AG10803 (cell line): ENCODE measurements at places on chromosomes 3 and 15.
A peak's percentile ranks its signal among the peaks of the same experiment; 100 is the strongest.

DNA sequence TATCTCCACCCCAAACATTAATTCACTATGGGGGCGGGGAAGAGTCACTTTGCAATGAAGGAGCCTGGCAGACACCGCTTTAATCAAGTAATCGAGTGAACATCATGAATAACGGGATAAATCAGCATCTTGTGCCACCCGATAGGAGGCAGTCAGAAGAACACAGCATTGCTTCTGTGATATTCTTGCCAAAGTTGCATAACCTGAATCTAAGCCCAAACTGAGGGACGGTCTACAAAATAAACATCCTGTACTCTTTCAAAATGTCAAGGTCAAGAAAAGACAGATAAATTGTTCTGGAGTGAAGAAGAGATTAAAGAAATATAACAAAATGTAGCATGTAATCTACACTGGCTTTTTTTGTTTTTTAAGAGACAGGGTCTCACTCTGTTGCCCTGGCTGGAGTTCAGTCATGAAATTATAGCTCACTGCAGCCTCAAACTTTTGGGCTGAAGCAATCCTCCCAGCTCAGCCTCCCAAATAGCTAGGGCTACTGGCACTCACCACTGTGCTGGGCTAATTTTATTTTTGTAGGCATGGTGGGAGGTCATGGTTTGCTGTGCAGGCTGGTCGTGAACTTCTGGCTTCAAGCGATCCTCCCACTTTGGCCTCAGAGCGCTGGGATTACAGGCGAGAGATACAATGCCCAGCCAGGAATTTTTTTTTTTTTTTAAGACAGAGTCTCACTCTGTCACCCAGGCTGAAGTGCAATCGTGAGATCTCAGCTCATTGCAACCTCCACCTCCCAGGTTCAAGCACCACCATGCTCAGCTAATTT, 20.1 kb upstream of the VWA5B2 start:
- no peak for DNase-seq

DNA sequence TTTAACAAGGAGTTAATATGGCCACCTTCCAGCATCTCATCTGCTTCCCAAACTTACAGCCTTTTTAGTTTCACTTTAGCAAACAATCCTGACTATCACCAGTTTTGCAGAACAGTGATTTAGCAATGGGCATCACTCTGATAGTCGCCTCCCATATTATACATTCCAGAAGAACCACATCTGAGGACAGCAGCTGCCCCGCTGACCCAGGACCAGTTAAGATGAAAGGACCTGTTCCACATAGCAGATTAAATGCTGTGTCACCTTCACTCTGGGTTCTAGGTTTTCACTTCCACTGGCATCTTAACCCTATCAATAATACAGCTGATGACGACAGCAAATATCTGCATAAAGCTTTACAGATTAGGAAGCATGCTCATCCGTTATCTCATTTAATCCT, 99.8 kb downstream of the TRIM69 start:
- no peak for DNase-seq

GRCh38 chr3:140529096-140529495, 148.8 kb upstream of the TRIM42 start:
- peak; percentile 4 for DNase-seq

GRCh38 chr3:146594843-146595482, 10.2 kb downstream of the PLSCR5 start:
- peak; percentile 16 for DNase-seq

DNA sequence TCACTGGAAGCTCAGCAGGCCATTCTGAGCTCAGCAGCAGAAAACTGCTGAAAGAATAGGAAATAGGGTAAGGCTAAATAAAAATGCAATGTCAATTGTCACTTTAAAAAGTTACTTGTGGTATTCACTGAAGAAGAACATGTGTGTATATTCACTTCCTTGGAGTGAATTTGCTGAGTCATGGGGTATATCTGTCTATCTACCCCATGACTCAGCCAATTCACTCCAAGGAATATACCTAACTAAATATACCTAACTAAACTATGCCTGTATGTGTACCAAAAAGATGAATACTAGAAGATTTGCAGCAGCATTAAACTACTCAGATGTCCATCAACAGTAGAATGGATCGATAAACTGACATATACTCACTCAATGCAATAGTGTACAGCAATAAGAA, 69.5 kb upstream of the KCNAB1 start:
- DNase-seq, result no peak

DNA sequence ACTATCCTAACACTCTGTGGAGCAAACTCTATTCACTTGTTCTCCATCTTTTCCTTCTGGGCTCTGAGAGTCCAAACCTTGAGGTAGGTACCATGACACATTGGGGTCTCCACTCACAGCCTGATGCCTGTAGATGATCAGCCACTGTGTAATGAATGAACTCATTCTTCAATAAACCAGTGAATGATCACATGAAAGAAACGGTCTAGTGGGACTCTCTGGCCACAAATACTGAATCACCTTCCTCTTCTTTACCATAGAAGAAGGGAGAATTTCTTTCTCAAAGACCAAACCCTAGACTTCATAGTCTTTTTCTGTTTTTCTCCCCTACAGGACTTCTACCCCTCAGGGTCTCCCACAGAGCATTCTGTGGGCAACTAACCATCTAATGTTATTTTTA, 20.5 kb upstream of the ABHD2 start:
- no peak for DNase-seq

- peak; percentile 30 for DNase-seq
Observed at GRCh38 chr15:58415636-58416035, 16.2 kb upstream of the LIPC start.

DNA sequence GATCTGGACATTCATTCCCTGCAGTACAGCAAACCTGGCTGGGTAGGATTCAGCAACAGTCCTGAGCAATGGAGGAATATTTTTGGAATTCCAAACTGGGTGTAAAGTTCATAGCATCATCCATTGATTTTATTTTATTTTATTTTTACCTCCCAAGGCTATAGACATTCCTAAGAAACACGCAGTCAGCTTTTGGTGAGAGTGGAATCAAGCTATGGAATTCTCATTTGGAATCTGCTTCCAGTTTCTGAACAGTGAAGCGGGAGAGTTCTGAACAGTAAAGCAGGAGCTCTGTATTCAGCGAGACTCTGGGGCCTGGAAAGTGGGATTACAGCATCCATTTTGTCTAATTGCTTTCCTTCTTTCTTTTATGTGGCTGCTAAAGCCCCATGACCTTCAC, 1.4 kb upstream of the PDZRN3 start:
- no peak for DNase-seq

DNA sequence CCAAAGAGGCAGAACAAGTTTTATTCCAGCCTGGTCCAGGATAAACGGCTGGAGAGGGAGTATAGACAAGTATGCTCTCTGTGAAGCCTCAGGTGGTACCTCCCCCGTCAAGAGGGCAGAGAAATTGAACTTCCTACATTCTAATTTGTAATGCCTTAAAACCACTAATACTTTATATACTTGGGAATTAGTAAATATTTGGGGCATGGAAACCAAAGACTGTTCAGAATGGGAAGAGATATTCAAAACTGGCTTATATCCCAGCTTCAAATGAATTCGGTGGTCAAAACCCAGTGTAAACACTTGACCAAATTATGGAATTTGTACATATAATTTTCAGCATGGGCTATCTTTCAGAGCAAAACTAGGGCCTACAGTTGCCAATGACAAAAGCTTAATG, 122.6 kb downstream of the FBN1 start:
- DNase-seq, result no peak

DNA sequence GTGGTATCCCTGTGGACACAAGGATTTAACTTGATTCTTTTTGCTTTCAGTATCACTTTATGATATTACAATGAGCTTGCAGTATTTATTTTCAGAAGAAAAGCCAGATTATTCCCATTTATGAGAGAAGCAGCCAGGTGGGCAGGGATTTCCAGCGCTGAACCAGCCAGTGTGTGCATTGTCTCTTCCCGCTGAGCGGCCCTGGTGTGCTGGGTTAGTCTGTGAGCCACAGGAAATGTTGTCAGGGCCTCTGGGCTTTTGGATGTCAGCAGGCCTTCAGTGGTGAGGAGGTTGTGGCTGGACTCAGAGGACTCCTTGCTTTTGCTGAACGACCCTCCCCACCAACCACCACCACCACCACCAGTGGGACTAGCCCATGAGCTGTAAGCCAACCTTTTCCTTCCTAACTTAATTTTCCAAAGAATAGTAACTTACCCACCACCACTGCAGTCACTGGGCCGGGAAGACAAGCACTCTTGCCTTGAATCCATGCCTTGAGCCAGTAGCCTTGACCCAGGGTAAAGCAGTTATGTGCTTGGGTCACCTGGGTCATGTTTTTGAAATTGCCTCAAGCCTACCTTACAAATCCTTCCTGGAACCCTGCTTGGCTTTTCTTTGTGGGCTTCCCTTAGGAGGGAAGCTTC, 33.1 kb downstream of the FLNB start:
- no peak for DNase-seq

DNA sequence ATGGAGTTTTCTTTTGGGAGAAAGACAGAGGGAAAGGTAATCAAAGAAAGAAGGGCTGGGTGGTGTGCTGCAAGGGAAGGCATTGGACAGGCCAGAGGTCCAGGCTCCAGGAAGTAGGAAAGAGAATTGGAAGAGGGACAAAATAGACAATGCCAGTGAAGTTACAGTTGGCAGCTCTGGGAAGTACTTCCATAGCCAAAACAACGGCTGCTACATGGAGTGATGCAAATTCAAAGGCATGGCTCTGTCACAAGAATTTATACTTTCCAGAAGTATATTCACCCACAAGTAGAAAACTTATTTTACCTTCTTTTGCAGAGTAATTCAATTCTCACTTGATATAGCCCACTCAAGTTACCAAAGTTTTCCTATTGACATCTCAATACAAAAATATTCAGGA, 191.5 kb downstream of the TNIK start:
- peak; percentile 35 for DNase-seq

DNA sequence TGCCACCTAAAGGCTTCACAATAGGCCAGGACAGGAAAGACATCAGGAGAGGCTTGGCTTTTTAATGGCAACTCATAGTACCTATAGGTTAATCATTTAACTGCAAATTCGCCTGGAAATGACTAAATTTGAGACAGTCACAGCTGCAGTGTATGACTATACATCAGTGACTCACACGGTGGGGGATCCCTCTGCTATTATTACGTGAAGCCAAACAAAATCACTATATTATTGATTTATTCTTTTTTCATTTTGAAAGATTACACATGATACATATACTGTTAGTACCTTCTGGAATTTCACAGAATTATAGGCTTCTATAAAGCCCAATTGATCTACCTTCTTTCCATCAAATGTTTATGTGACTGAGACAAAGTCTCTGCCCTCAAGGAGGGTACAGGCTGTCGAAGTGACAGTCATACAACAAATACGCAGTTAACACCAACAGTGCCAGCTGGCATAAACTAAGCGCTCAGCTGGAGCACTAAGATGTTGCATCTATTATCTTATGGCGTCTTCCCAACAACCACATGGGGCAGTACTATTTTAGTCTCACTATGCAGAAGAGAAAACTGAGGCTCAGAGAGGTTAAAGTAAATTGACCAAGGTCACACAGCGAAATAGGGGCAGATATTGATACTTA, 82.0 kb upstream of the LMOD3 start:
- no peak for DNase-seq

DNA sequence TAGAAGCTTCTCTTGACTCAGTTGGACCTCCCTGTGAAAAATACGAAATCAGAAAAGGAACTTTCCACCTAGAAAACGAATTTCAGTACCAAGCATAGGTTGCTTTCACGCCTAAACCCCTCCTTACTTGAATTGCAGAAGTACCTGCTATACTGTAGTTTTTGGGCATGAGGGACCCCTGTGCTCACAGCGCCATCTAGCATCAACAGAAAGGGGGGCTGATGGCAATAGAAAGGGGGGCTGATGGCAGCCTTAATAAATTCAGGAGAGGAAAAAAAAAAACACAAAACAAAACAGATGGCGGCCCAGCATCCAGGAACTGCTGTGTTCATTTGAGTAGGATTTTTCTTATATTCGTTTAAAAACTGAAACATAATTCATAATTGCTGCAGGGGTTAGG, 96.7 kb downstream of the NPAP1 start:
- no peak for DNase-seq

GRCh38 chr3:18765662-18766061, 340.5 kb upstream of the SATB1 start:
- no peak for DNase-seq

GRCh38 chr15:89632563-89633430, 22.5 kb downstream of the KIF7 start:
- DNase-seq, result no peak

GRCh38 chr15:85048430-85048829, 66.8 kb downstream of the PDE8A start:
- DNase-seq, result peak; percentile 13

- DNase-seq, result peak; percentile 68
Observed at GRCh38 chr3:156307704-156308103, 187.3 kb downstream of the KCNAB1 start.

GRCh38 chr3:882533-882932, 210.3 kb upstream of the CNTN6 start:
- DNase-seq, result peak; percentile 9

- DNase-seq, result no peak
Observed at GRCh38 chr3:79878708-79879107, 110.9 kb upstream of the ROBO1 start.

DNA sequence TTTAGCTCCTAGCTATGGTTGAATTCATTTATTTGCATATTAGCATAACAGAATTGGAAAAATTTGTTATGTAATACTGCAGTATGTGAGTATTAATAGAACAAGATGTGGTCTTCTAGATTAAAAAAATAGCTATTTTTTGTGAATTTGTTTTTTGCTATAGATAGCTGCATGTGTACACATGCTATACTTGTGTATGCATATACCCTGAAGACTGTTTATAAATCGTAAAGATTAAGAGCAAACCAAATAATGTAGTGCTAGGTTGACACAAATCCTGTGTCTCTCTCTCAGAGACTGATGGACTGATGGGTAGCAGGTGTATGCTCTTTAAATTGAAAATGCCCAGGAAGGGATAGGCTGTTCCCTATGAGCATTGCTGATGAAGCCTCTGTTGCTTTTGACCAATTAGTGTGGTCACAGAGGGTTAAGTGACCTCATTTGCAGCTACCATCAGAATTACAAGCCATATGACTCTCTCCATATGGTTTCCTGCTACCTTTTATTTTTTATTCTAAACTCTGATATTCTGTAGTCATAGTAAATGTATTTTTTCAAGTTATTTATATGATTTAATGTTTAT, 9.0 kb downstream of the PLCL2 start:
- no peak for DNase-seq

- no peak for DNase-seq
Observed at GRCh38 chr3:182308328-182308727, 485.0 kb upstream of the ATP11B start.

DNA sequence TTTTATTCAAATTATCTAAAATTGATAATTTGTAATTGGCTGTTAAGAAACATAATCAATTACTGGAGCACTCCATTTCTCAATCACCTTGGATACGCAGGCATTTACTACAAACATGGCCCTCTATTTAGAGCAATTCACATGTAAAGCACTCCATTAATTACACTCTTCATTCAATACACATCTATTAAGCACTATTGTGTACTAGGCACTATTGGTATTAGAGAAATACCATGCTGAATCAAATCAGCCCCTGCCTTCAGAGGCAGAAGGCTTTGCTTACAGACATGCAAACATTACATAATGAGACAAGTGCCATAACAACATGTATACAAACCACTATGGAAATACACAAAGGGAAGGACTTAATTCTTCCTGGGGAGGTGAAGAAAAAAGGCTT, 69.1 kb downstream of the PEAK1 start:
- DNase-seq, result no peak

- peak; percentile 44 for DNase-seq
Observed at GRCh38 chr15:64813075-64813474, 12.4 kb downstream of the PIF1 start.

GRCh38 chr15:63194880-63195568, 5.6 kb downstream of the RAB8B start:
- no peak for DNase-seq
